ENCODE measurements at places on chromosomes 7 and 10.

GRCh38 chr10:16187161-16187560 lies 249.6 kb upstream of the PTER start:
- DNase-seq, result no peak

- DNase-seq, result no peak
Measured at GRCh38 chr10:78197628-78198272, 164.1 kb downstream of the RPS24 start.

DNA sequence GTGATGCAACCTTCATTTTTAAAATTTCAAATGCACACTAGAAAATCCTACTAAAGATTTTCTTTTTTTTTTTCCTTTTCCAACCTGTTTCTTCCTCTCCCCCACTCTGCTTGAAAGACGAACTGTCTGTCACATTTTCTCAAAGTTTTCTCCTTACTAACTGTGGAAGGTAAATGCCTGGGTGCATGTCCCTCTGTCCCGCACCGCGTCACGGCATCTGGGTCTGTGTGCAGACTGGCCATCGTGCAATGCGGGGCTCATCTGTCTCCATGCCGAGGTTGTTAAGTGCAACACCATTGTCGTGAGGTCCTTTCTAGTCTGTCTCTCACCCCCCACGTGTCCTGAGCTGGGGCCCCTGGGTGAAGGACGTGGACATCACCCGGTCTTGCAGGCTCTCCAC lies 28.4 kb downstream of the PFKFB3 start:
- no peak for DNase-seq

DNA sequence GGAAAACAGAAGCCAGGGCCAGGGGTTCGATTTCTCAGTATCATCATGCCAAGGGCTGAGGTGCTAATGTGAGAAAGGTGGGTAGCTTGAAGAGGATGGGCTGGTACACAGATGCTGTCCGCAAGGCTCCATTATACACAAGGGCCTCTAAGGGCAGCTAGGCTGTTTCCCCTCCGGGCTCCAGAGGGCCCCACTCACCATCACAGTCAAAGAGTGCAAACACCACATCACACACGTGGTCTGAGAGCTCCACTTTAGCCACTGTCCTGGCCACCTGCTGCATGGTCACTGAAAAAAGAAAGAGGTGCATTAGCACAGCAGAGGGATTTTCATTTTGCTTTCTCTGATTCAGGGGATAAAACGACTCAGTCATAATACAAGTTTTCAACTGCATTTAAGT lies 20.9 kb upstream of the DNAJB12 start:
- peak; percentile 11 for DNase-seq

DNA sequence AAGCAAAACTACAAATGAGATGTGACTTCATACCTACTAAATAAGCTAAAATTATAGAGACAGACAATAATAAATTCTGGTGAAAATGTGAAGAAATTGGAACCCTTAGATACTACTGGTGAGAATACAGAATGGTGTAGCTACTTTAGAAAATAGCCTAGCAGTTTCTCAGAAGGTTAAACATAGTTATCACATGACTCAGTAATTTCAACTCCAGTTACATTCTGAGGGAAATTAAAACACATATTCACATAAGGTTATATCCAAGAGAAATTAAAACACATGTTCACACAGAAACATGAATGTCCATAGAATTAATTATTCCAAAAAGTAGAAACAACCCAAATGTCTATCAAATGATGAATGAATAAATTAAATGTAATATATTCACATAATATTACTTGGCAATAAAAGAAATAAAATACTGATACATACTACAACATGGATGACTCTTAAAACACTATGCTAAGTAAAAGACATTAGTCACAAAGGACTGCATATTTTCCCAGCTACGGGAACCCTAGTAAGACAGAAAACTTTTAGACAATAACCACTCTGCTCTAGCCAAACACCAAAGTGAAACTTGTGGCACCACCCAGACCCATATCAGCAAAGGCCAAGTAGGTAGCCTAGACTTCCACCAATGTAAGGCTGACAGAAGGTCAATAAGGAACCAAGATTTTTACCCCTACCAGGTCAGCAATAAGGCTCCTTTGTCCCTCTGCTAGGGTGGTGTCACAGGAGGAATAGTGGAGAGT lies 25.1 kb downstream of the SLC25A40 start:
- DNase-seq, result peak; percentile 5
